ENCODE measurements at places on chromosomes 7 and 10.

DNA sequence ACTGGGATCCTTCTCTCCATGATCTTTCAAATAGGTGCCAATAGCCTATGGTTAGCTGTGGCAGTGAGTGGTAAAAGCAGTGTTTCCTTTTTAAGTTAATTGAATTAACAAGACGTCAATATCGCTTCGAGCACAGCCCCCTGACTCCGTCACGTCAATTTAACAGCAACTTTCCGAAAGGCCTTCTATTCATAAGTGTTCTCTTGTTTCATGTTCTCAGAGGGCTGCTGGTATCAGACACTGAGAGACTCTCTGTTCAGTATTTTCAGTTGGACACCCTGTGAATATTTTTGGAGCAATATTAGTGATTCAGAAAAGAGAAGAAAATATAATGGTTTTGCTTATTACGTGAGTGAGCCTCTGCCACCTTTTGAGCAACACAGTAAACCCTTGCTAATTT, 174.2 kb upstream of the INSYN2A start:
- peak; percentile 31 for DNase-seq

DNA sequence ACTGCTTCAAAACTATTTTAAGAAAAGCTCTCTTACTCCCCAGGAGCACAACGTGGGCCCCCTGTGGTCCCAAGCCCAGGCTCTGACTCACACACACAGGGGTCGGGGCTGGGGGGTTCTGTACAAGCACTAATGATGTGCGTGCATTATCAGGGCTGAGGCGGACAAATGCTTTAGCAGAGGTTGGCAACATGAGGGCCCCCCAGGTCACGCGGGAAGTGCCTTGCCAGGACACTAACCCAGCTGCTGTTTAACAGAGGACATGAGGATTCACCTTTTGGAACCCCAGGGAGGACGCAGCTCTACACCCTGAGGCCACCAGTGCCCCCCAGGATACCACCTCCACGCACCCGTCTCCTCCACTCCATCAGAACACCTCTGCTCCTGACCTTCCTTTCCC, 342.8 kb downstream of the DNAJB6 start:
- no peak for DNase-seq

GRCh38 chr10:101879456-101880231, 36.0 kb upstream of the KCNIP2 start:
- DNase-seq: peak; percentile 80

DNA sequence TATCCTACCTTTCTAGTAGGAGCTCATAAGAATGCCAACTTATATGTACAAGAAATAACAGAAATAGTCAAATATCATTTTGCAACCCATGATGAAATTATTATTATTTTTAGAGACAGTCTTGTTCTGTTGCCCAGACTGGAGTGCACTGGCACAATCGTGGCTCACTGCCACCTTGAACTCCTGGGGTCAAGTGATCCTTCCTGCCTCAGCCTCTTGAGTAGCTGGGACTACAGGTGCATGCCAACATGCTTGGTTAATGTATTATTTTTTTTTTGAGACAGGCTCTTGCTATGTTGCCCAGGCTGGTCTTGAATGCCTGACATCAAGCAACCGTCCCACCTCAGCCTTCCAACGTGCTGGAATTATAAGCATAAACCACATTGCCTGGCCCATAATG, 44.8 kb downstream of the TNPO3 start:
- DNase-seq: no peak

- DNase-seq: no peak
These were observed 143.6 kb downstream of the ACTR3B start for GRCh38 chr7:152902870-152903860.

DNA sequence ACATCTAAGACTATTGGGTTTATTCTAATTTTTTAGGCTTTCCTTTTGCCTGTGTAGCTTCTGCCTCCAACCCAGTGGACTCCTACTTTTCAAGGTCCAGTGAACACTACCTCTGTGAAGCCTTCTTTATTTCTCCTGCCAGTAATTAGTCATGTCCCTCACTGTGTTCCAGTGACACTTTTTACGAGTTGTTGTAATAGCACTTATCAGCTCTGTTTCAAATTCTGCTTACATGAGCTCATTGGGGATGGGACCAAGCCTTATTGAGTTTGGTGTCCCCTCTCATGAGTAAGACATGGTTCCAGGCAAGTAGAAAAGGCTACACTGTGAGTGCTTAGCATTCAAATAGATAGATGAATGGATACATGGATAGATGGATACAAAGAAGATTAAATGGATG, 184.6 kb downstream of the HIBADH start:
- no peak for DNase-seq

DNA sequence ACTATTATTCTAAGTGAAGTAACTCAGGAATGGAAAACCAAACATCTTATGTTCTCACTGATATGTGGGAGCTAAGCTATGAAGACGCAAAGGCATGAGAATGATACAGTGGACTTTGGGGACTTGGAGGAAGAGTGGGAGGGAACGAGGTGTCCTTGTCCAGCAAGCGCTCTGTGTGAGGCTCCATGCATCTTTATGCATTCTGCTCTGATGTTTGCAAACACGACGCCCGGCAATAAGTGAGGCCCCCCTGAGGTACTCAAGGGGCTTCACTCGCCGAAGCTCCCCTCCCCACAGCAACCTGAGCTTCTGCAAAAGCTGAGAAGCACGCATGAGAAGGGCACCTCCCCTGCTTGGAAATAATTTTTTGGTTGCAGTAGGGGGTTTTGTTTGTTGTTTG, 103.3 kb downstream of the LHPP start:
- no peak for DNase-seq

DNA sequence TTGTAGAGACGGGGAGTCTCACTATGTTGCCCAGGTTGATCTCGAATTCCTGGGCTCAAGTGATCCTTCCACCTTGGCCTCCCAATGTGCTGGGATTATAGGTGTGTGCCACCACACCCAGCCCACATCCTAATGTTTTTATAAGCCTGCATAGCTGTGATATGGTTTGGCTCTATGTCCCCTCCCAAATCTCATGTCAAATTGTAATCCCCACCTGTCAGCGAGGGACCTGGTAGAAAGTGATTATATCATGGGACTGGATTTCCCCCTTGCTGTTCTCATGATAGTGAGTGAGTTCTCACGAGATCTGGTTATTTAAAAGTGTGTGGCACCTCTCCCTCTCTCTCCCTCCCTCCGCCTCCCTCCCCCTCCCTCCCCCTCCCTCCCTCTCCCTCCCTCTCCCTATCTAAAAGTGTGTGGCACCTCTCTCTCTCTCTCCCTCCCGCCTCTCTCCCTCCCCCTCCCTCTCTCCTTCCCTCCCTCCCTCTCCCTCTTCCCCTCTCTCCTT, 13.9 kb downstream of the BAMBI start:
- no peak for DNase-seq

GRCh38 chr7:36966039-36966438, 241.7 kb upstream of the AOAH start:
- DNase-seq: no peak

- no peak for DNase-seq
These were observed 463.5 kb upstream of the TEX47 start for GRCh38 chr7:89259085-89259484.

DNA sequence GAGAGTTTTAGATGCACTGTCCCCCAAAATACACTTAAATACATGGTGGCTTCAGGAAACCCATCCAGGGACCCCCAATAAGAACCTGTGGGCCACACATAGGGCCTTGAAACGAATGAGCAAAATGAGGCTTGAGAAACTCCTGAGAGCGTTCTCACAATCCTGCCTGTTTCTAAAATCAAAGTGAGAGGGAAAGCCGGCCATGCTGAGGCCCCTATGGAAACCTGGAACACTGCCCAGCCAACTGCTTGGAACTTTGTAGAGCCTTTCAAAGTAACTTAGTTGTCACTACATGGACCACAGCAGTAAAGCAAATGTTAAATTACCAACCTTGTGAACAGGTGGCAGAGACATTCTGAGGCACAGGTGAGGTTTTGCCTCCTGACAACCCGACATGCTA, 13.4 kb downstream of the SGMS1 start:
- DNase-seq: no peak

DNA sequence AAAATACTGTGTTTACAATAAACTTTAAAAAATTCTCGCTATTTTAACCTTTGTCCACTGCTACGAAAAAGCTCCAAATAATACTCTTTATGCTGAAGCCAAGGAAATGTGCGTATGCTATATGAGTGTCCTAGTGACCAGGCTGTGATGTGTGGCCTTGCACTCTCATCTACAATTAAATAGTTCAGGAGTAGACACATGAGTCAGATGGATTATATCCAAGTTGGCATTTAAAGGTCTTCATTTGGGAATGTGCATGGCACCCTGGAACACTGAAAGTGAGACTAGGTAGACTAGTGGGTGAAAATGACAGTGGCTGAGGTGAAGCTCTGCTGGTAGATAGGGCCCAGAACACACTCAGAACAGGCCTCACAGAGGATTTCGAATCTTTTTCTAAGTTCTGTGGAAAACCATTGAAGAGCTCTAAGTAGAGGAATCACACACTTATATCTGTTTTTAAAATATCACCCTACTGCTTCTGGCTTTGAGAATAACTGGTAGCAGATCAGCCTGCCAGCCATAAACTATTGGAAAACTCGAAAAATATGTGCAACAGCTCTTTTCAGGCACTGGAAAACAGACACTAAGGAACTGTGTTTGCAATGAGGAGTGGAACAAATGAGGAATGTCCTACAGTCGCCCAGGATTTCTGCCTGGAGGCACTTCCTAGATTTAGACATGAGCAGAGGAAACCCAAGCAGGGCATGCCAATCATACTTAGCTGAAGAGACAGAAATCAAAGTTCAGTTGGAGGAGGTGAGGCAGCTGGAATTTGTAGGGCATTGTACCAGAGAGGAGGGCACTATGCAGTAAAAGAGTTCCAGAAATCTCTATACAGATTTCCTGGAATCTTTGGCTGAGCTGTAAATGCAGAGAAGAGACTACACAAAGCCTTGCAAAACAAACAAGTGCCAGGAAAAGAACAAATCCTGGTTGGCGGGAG, 603.8 kb upstream of the LRRTM3 start:
- no peak for DNase-seq

DNA sequence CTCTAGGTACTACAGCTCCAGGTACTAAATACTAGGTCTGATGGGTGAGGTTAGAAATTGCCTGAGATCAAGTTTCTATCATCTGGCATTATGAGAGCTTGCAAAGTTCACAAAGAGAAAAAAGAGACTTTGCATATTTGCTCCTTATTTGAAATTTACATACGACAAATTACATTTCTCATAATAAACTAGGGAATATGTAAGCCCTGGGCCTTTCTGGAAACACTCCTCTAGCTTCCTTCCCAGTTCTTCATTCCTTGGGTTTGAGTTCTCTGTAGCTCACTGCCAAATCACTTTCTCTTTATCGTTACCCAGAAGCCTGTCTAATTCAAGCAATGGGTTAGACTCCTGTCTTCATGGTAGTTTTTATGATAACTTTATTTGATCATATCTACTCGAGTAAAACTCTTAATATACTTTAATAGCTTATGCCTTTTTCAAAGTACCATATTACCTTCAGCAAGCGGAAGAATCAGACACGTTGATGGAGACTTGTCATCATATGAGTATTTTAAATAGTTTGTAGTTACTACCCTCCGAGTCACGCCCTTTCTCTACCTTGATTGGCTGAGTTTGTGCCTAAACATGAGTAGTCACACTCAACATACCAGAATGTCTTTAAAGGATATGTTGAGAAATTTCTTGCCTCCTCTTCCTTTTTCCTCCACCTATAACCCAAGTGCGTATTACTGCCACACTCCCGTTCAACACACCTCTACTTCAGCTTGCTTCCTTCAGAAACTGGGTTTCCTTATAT, 150.5 kb downstream of the DKK1 start:
- DNase-seq: no peak

DNA sequence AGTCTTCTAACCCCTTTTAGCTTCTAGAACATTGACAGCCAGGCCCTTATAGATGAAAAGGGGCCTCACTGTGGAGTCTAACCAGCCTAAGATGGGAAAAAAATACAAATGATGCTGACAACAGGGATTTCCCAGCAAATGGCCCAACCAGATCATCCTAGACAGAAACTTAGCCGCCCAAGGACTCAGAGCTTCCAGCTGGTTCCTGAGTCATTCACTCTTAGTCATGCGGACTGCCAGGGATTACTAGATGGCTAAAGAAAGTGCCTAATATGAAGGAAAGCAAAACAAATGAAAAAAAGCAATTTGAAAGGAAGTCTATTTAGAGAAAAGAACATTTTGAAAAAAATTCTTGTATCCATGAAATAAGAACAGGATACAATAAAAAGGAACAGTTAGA, 23.7 kb downstream of the TSPAN14 start:
- DNase-seq: no peak

- no peak for DNase-seq
These were observed 85.4 kb downstream of the DOCK4 start for GRCh38 chr7:112120696-112121217.

- DNase-seq: peak; percentile 96
These were observed at the start of gene MSRB2 for GRCh38 chr10:23095404-23095965. Gene MSRB2 (plus strand): TSS chr10:23095579. CDS start chr10:23095609, 30 bp downstream.

DNA sequence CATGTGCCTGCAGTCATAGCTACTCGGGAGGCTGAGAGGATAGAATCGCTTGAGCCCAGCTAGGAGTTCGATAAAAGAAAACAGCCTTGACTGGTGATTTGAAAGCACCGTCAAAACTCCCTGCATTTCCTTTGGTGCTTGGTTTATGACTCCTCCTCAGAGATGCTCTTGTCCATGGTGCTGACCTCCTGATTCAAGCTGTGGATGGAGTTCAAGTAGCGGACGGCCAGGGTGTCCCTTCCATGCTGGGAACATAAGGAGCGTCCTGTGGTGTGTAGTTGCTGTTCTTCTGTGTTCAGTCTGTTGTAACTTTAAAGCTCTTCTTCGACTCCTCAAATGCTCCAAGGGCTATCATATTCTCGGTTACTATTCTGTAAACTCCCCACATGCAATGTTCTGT, 382.5 kb upstream of the KIAA1217 start:
- no peak for DNase-seq

DNA sequence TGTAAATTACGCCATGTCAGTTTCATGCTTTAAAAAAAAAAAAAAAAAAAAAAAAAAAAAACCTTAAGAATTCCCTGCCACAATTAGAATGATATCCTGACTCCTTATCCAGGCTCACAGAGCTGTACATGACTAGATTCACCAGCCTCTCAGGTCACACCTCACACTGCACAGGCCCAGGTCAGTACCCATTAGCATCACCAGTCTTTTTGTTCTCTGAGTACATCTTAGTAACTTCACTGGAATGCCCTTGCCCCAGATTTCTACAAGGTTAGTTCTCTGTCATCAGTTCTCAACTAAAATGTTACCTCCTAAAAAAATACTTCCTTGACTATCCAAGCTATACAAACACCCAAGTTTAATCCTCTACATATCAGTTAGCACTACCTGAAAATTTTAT, 211.0 kb downstream of the LRRN3 start:
- DNase-seq: no peak

GRCh38 chr10:21811245-21811585, 192.3 kb downstream of the DNAJC1 start:
- DNase-seq: no peak

- DNase-seq: no peak
These were observed 696.9 kb upstream of the NRP1 start for GRCh38 chr10:34031400-34031799.

DNA sequence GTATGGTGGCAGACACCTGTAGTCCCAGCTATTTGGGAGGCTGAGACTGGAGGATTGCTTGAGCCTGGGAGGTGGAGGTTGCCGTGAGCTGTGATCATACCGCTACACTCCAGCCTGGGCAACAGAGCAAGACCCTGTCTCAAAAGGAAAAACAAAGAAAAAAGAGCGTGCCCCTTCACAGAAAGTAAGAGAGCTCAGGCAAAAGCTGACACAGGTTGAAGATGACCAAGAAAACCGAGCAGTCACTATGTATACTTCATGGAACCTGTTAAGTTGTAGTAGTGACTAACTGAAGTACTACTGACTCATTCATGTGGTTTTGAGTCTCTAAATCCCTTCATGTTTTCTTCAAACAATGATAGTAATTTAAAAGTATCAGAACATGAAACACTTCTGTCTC, 1.2 kb upstream of the PRRT4 start:
- no peak for DNase-seq

- DNase-seq: no peak
These were observed 25.2 kb downstream of the GRID1 start for GRCh38 chr10:86341361-86341811.
